ENCODE measurements at places on chromosomes 12 and 14.

DNA sequence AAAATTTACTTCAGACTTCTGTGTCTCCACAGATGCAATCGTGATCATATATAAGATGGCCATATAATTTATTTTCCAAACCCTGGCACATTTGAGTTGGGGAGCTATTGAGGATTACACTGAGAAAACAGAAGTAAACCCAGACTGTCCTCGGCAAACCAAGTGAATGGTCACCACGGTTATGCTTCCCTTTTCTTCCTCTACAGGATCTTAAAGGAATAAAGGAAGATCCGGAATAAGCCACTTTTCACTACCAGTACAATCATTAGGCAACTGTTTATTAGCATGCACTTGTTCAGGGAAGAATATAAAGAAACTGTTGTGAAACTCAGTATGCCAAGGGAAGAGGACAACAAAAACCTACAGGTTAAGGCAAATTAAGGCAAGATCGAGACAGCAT is 27.6 kb downstream of the SBNO1 start:
- no peak for DNase-seq

DNA sequence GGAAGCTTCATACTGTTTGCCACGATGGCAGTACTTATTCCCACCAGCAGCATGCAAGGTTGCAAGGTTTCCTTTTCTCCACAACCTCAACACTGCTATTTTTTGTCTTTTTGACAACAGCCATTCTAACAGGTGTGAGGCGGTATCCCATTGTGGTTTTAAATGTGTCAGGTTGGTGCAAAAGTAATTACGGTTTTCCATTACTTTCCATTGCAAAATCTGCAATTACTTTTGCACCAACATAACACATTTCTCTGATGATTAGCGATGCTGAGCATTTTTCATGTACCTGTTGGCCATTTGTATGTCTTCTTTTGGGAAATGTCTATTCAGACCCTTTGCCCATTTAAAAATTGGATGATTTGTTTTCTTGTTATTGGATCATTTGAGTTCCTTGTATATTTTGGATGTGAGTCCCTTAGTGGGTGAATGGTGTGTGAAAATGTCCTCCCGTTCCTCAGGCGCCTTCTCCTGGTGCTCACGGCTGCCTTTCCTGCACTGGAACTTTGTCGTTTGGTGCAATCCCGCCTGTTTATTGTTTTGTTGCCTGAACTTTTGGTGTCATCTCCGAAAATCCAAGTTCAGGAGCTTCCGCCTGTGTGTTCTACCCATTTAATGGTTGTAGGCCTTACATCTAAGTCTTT is 213.6 kb downstream of the KIF26A start:
- DNase-seq: no peak

DNA sequence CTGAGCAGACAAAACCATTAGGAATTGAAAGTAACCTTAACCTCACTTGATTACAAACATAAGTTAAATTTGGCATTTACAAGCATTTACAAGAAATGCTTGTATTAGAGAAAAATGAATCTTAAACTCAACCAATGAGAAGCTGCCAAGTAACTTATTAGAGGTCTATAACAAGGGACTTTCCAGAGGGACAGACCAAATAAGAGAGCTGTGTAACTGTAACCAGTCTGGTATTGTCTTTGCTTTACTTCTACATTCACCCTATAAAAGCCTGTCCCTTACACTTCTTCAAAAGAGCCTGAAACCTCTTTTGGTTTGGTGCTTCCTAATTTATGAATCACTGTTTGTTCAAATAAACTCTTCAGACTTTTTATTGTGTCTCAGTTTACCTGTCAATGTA is 450.0 kb upstream of the FAR2 start:
- DNase-seq: no peak

DNA sequence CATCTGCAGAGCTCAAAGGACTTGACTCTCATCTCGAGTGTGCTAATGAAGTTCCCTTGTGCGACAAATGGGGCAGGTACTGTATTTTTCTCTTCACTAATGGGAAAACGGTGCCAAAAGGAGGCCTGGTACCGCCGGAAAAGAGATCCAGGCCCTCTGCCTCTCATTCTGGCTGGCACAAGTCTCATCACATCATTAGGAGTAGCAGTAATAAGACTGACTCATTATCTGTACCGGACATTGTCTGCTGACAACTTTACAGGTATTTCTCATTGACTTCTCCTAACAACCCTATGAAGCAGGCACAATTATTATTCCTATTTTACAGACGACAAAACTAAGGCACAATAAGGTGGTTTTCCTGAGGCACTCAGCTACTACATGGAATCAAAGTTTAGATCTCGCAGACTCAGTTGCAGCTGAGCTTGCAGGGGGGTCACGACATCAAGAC is 668 bp downstream of the APPL2 start:
- peak; percentile 37 for DNase-seq

DNA sequence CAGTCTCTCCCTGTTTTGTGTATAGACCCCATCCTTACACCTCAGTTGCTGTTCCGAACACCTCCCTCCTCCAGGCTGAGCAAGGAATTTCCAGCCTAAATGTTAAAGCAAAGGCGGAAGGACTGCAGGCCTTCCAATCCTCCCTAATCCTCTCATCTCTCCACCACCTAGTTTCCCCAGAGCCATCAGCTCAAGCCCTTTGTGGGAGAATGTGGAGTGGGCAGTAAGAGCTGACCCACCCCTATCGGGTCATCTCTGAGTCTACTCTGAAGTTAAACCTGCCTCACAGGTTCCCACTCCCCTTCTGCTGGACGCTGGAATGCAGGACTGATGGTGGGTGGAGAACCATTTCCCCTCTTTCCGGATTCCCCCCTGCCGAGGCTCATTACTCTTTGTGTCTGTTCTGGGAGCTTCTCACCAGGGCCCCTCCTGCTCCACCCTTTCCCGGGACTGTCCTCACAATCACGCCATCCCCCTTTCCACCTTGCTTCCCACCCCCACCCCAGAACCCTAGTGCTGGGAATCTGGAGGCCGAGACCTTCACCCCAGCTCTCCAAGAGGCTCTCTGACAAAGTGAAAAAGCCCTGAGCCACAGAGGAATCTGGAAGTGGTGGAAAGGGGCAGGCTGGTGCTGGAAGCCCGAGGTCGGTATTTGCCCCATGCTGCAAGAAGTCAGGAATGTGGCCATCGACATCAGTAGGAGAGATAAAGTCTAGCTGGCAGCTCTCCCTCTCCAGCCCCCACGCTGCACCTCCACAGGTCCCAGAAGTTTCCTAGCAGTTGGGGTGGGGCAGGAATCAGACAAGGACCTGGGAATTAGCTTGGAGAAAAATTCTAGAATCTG is 3.3 kb upstream of the KRT18 start:
- DNase-seq: peak; percentile 16

GRCh38 chr12:107400686-107401447 is 284.7 kb upstream of the PWP1 start:
- DNase-seq: peak; percentile 27

DNA sequence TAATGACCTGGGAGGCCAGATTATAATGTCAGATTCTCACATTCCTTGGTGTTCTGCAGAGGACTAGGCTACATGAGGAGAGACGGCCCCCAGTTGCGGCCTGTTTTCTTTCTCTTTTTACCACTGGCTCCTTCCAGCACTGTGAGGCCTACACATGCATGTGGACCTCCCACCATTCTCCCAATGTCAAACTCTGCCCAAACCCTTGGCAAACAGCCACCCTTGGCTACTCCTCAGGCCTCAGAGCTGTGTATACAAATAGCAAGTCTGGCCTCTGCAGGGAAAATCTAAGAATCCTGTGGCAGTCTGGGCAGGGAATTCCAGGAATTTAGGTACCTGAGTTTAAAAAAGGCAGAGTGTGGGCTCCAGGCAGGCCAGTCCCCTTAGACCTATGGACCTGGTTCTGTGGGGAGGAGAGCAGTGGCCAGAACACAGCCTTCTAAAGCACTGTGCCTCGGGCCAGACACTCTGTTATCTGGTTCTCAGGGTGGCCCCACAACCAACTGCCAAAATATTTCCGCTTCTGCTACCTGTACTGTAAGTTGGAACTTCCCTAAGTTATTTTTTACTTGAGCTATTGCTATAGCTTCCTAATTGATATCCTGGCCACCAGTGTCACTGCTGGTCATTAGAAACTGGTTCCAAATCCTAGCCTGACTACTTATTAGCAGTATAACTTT is 19.9 kb upstream of the NEDD1 start:
- DNase-seq: peak; percentile 75

DNA sequence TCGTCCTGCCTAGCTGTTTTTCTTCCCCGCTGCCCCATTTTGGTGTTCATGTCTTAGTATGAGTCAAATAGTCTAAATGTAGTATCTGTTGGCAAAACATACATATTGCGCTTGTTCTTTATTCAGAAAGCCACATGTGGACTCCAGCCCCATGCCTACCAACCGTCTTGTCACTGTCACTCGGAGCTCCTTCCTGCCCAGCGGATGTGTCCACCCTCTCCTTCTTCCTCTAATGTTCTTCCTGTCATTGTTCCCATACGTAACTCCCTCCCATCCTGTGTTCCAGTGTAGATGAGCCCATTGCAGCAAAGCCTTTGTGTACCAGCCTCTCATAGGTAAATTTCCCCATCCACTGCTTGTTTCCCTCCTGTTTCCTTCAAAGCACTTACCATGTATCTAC is 120.5 kb downstream of the TMX1 start:
- no peak for DNase-seq

DNA sequence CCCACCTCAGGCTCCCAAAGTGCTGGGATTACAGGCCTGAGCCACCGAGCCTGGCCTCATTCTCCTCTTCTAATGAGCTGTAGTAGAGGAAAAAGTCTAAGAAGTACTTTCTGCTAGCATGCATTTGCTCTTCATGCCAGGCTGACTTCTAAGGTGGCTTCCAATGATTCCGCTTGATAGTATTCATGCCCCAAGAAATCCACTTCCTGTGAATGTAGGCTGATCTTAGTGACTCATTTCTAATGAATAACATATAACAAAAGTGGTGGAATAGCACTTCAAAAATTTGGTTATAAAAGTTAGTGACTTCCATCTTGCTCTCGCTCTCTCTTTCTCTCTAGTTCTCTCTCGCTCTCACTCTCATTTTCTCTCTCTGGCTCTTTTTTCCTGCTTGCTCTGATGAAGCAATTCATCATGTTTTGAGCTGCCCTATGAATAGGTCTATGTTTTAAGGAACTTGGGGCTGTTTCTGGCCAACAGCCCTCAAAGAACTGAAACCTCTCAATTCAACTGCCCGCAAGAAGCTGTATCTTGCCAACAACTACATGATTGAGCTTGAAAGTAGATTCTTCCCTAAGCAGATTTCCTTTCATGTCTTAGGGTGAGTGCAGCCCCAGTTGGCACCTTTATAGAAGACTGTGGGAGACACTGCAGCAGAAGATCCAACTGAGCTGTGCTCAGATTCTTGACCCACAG is 282.9 kb downstream of the RMST start:
- peak; percentile 40 for DNase-seq

DNA sequence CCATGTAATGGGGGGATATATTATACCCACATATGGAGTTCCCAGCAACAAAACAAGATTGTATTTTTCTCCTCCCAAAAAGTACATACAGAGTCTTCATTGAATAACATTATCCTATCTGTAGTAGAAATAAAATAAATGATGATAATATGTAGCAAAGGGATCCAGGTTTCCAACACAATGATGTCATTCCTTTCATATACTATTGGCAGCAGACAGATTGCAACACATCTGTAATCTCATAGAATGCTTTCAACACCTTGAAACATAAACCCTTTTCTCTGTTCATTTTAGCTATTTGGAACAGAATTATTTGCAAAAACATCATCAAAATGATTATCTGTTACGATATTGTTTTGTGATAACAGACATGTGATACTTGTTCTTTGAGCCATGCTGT is 317.6 kb downstream of the DPF3 start:
- no peak for DNase-seq

- DNase-seq: no peak
Observed at GRCh38 chr12:45439039-45439438, 223.1 kb downstream of the ANO6 start.

- no peak for DNase-seq
Observed at GRCh38 chr12:74953697-74954096, 255.9 kb downstream of the KCNC2 start.

DNA sequence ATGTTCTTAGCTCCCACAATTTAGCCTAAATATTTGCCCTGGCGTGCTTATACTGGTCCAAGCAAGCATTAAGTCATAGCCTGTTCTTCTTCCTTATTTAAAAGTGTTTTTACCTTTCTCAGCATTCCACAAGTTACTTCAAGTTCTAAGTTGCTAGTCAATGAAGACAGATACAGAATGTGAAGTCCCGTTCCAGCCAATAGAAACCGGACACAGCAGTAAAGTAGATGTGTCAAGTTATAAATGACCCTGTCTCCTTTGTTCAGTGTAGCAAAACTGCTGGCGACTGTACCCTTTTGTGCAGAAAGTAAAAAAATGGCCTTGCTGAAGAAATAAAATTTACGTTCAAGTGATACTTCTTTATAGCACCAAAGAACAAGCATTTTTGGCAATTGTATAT is 3.9 kb downstream of the SNAPC1 start:
- DNase-seq: peak; percentile 44

GRCh38 chr12:66860752-66861750 is 182.2 kb upstream of the GRIP1 start:
- DNase-seq: peak; percentile 64

DNA sequence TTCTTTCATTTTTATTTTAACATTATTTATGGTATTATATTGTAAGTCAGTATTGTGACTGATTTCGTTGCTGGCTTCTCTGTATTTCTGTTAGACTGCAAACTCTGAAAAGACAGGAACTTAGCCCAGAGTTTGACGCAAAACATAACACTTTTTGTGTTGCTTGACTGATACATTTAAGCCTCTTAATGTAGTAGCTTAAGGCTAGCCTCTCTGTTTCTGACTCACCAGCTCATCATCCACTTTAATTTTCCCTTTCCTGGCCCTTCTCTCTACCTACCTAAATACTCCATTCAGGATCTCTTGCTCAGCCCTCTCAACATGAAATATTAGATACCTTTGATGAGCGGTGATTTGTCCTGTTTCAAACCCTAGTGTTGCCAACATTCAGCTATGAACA is 420.6 kb downstream of the LRFN5 start:
- DNase-seq: no peak

DNA sequence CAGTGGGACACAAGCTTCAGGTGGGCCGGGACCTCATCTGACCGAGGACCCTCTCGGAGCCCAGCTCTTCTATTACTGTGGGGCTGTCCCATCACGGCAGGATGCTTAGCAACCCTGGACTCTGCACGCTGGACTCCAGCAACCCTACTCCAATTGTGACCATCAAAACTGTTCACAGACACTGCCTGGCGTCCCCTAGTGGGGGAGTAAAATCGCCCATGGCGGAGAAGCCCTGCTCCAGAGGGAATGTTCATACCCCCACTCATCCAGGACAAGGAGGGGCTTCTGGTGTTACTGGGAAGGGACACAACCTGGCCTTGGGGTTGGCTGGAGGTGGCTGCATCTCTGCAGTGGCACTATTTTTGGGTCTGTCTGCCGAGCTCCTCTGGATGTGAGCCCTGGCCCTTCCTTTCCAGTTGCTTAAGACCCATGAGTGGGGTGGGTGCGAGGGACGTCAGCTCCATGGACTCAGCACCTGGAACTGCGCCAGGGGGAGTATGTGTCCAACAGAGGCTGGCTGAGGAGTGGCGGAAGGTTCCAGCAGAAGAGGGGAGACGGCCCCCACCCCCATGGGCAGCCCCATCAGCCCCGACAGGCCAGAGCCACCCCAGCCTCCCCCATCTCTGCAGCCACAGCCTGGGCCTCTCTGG is 103.8 kb downstream of the RFLNA start:
- no peak for DNase-seq
